ENCODE measurements at places on chromosomes 6 and 20. TPM values are rescaled to one million over a fixed set of nuclear protein-coding genes. Genes with fewer than 3 reads are reported as not detected.

- DNase-seq, result no peak
These were observed 2.4 kb downstream of the KIF13A start for GRCh38 chr6:17984812-17985670.

GRCh38 chr6:157034436-157035230 lies 257.5 kb downstream of the ARID1B start:
- DNase-seq, result peak; percentile 71

DNA sequence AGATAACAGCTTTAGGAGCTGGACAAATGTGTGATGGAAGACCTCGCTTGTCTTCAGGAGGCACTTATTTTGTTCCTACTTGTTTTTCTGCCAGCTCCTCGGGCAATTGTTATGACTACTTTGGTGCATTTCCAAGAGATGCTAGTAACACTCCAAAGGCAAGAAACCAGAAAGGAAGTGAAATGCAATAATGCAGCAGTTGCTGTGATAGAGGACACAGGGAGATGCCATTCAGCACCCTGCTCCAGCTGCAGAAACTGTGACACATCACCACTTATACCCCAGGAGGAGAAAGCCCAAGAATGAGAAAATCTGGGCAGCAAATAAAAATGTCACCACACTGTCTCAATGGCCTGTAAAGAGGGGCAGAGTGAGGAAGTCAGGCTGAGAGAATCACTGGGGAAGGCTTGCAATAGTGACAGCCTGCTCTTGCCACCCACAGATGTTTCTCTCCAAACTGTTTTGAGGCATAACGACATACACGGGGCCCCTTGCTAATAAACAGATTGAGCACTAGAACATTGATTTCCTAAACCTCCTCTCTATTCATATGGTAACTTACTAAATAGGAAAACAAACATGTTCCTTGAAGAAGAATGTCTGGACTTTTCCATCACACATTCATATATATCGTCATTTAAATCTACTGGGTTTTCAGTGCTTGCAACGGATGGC lies 231.0 kb upstream of the PRND start:
- no peak for DNase-seq

DNA sequence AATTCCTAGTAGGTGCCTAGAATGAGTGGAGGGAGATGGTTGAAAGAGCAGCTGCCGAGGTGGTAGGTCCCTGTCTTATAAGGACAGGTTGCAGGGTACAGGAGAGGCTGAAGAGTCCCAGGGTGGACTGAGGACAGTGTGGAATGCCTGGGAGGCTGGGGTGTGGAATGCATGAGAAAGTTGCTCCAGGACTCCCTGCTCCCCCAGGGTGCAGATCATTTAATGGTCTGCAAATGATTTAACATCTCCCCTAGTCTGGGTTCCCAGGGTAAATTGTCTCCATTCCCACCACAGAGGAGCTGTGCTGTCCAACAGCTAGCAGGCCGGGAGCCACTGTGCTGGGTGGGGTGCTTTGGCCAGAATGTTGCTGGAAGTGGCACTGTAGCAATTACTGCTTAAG lies 76.0 kb downstream of the CD83 start:
- no peak for DNase-seq

EPPIN gene
- total RNA-seq, result not detected

POU5F1 gene
- not detected for total RNA-seq

KHDC1 gene
- total RNA-seq, result 0.71 TPM

FAM209B gene
- 3.1 TPM for total RNA-seq

DNA sequence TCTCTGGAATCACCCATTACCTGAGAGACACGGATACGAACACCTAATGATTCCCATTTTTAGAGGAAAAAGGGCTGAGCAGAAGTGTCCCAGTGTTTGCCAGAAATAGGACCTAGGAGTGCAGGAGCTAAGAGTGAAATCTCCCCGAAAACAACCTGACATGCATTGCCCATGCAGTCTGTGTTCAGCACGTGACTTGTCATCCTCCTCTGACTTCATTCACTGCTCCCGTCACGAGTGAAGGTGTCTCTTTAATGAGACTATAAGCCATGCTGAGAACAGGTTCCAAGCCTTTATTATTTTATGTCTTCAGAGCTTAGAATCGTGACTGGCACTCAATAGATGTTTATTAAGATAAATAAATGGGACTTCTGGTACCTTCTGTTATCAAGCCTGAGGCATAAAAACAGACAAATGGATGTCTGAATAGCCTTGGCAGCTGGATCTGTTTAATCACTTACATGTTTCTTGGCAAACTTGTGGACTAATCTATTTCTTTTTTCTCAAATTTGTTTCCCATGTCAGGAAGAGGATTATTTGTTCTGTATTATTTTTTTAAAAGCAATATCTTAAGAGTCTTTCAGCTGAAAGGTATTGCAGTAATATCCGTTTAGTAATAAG lies 3.7 kb upstream of the MLIP start:
- no peak for DNase-seq

DNA sequence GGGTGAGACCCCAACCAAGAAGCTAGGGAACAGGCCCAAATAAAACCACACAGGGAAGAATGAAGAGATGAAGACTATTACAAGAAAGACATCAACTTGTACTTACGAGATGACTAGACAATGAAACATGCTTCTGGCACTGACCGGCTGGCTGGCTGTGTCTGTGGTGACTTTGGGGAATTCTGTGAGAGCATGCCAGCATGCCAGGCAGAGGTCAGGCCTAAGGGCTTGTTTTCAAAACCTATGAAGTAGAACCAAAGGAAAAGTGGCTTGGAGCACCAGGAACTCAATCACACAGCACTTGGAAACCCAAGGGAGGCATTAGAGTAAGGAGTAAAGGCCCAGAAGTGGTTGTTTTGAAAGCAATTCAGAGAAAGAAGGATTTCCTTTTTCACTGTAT lies 28.4 kb upstream of the GSTA3 start:
- no peak for DNase-seq

DNA sequence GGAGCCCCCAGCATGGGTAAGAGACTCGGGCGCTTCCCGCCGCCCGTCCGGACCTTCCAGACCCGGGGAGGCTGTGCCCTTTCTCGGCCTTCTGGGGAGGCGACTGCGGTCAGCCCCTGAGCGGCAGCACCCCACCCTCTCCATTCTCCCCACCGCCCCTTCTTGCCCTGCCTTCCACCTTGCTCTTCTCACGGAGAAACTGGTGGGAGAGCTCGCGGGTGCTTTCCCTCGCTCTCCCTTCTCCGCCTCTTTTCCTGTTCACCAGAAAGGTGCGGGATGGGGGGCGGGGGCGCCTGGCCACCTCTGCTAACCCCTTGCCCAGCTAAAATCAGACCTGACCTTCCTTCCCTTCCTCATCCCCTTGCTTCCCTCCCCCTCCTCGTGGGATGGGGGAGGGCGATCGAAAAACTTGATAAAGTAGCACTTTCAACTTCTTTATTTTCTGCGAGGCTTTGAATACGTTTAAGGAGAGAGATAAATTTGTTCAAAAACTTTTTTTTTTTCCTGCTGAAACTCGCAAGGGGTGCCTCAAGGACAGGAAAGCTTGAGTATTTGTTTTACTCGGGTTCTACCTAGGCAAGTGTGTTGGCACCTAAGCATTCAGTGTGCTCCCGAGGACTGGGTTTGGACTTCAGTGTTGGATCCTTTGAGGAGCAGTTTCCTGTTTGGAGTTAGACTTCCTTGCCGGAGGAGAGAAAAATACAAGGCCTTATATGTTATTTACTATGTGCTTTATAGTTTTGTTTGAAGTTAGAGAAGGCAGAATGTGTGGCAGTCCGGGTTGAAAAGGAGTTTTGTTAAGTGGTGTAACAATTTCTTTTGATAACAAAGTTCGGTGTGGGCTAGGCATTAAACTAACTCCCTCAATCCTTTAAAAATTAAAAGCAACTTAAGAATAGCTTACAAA lies 897 bp downstream of the CD2AP start:
- no peak for DNase-seq

DNA sequence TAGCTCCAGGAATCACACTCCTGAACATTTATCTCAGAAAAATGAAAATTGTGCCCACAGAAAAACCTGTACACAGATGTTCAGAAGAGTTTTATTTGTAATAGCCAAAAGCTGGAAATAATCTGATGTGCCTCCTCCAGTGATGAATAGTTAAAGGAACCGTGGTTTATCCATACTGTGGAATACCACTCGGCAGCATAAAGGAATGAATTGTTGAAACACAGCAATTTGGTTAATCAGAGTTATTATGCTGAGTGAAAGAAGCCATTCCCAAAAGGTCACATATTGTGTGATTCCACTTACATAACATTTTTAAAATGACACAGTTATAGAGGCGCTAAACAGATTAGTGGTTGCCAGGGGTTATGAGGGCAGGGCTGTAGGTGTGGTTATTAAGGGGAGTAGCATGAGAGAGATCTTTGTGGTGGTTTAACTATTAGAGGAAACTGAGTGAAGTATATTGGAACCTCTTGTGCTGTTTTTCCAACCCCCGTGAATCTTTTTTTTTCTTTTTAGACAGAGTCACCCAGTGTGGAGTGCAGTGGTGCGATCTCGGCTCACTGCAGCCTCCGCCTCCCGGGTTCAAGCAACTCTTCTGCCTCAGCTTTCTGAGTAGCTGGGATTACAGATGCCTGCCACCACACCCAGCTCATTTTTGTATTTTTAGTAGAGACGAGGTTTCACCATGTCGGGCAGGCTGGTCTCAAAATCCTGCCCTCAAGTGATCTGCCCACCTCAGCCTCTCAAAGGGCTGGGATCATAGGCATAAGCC lies 26.2 kb downstream of the PSMF1 start:
- no peak for DNase-seq

- DNase-seq, result no peak
These were observed 862.7 kb upstream of the FLRT3 start for GRCh38 chr20:15200147-15200565.

GRCh38 chr6:169968541-169969270 lies 217.3 kb downstream of the ERMARD start:
- no peak for DNase-seq

- no peak for DNase-seq
These were observed 81.7 kb upstream of the PDE10A start for GRCh38 chr6:165744555-165745228.

- no peak for DNase-seq
These were observed 372 bp downstream of the KIAA0408 start for GRCh38 chr6:127458817-127459216.

- no peak for DNase-seq
These were observed 6.0 kb downstream of the SCUBE3 start for GRCh38 chr6:35219683-35220326.

PTCHD4 gene
- total RNA-seq, result not detected

RIPOR3 gene
- total RNA-seq, result not detected

FAM162B gene
- total RNA-seq, result not detected

BACH2 gene
- total RNA-seq, result 157 TPM

DNA sequence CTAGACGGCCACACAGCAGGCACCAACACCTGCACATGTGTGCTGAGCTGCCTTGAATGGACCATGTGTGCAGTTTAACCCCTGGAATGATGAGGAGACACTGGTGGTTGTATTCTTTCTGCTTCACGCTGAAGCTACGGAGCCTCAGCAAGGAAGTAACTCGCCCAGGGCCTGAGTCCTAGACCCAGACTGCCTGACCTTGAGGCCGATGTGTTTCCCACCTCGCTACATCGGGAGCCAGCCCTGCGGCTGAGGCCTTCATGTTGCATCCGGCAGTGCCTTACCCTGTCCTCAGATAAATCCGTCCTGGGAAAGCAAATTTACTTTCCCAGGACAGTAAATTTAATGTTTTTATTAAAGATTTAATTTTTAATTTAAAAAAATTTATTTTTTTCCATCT lies 110.0 kb upstream of the MTHFD1L start:
- no peak for DNase-seq

DNA sequence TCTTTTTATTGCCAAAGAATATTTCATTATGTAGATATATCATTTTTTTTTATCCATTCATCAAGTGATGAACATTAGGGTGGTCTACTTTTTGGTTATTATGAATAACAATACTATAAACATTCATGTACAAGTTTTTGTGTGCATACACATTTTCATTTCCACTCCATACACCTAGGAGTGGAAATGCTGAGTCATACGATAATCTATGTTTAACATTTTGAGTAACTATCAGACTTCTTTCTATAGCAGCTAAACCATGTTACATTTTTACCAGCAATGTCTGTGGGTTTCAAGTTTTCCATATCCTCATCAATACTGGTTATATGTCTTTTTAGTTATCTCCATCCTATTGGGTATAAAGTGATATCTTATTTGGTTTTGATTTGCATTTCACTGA lies 65.7 kb downstream of the PRSS35 start:
- DNase-seq, result no peak

GRCh38 chr6:44956396-44956795 lies 371.7 kb upstream of the RUNX2 start:
- DNase-seq, result no peak

ANKS1A gene
- 6.4 TPM for total RNA-seq

- no peak for DNase-seq
These were observed 243.7 kb upstream of the SOX4 start for GRCh38 chr6:21349834-21350233.

DNA sequence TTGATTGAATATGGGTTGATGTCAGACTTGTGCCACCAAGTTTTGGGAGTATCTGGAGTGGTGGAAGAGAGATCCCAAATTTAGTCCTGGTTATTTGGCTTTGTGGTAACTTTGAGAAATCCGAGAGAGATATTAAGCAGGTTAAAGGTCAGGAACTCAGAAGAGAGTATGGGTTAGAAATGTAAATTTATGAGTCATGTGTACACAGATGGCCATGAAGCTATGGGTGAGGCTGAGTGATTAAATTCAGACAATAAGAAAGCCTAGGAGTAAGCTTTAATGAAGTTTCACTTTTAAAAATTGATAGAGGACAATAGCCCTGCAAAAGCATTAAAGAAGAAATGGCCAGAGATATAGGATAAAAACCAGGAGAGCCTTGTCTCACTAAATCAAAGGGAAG lies 14.3 kb downstream of the RIMS1 start:
- no peak for DNase-seq

GRCh38 chr6:12601881-12602280 lies 114.7 kb upstream of the PHACTR1 start:
- no peak for DNase-seq

- no peak for DNase-seq
These were observed 75.1 kb downstream of the SLC2A10 start for GRCh38 chr20:46784436-46785127.

BMP5 gene
- total RNA-seq, result not detected

GRCh38 chr6:25959890-25960536 lies 2.6 kb upstream of the TRIM38 start:
- no peak for DNase-seq

SYNGAP1 gene
- total RNA-seq, result 63.8 TPM

NFATC2 gene
- 33.2 TPM for total RNA-seq

DNA sequence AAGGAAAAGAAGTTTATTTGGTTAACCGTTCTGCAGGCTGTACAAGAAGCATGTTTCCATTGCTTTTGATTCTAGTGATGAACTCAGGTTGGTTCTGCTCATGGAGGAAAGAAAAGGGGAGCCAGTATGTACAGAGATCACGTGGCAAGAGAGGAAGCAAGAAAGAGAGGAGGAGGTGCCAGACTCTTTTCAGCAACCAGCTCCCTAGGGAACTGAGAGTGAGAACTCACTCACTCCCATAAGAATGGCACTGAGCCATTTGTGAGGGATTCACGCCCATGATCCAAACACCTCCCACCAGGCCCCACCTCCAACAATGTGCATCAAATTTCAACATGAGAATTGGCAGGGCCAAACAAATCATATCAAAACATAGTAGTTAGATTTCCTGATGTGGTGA lies 649.1 kb downstream of the EPM2A start:
- DNase-seq, result no peak

- no peak for DNase-seq
These were observed 74.0 kb downstream of the CD109 start for GRCh38 chr6:73769976-73770375.
